Stimulated activated CD8-positive, alpha-beta memory T cell treated with anti-CD3 and anti-CD28 coated beads, Interleukin-12 subunit alpha, Interleukin-12 subunit beta, amount 100 ng/mL, for 1 hour (primary cell): ENCODE measurements at places on chromosomes 1 and 21.

GRCh38 chr1:71510725-71511124, 429.9 kb upstream of the ZRANB2 start:
- DNase-seq, result no peak

DNA sequence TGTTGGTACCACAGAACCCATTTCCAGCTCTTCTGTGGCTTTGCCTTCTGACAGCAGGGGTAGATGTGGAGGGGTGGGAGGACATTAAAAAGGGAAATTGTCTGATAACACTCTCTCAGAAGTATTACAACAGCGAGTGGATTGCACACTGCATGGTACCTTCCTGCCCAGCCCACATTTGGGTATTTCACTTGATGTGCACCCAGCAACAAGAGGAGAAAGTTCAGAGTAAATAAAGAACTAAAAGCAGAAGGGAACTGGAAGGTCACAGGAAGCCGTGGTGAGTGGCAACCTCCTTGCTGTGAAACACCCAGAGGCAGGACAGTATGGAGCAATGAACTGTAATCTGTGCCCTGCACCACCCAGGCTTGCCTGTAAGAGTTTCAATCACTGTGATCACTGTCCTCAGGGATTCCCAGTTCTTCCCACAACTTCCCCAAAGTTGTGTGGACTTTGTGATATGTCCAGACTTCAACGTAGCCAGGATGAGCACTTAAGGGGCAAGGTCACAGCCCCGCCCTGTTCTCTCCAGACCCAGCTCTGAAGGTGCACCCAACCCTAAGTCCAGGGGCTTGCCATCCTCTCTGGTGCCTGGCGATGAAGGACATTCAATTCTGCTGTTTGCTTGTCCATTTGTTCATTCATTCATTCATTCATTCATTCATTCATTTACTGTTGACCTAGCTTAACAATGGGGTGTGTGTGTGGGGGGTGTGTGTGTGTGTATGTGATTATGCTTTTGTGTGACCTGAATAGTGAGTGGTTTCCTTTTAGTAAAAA, 18.7 kb upstream of the F5 start:
- DNase-seq, result peak; percentile 14

DNA sequence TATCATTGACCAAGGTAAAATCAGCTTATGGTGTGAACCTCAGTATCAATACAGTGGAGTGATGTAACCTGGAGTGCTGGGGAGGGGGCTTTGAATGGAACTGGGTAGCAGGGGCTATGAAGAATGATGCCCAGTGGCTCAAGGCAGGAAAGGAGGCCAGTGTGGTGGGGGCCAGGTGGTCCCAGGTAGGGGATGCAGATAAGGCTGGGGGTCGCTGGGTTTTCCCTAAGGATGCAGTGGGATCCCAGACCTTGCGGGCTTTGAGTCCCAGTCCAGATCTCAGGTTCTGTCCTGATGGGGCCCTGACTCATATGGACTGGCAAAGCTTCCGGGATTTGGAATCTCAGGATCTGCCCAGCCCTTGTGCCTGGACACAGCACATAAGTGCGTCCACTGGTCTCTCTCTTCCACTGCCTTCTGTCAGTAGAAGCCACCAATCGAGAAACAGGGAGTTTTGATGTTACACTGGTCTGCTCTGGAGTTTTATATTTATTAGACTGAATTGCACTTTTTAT, 52.0 kb downstream of the S100B start:
- no peak for DNase-seq

- no peak for DNase-seq
Observed at GRCh38 chr21:32726839-32727686, 750 bp downstream of the SYNJ1 start.

GRCh38 chr1:114956570-114956969, 73.1 kb upstream of the TSHB start:
- DNase-seq, result no peak

DNA sequence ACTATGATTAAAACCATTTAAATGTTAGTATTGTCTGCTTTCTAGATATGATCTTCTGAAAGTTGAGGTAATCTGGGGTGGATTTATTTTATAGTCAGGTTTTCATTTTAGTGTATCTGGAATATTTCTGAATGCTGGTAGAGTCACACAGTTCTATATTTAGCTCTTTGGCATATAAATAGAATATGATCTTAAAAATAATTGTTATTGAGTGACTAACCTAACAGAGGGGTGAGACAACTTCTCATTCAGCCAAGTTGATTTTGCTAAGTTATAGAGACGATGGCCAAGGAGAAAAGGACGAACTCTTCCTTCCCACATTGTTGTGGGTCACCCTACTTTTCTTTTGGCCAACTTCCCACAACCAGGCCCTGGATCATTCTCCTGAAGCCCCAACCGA, 7.2 kb upstream of the MT1HL1 start:
- no peak for DNase-seq

- peak; percentile 72 for DNase-seq
Observed at GRCh38 chr1:210407207-210407886, 78.6 kb downstream of the HHAT start.

DNA sequence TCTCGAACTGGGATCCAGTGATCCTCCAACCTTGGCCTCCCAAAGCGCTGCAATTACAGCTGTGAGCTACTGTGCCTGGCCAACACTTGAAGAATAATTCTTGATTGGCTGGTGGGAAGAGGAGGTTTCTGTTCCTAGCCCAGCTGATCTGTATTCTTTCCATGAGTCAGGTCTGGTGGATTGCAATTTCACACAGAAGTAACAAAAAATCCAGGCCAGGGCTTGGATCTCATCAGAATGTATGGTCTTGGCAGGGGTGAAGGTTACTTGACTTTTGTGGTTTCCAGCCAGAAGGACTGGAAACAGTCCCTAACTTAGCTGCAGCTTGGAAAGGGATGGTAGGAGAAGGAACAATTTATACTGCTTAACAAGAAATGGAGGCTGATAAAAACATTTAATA, 5.1 kb upstream of the HP1BP3 start:
- DNase-seq, result no peak

GRCh38 chr1:186286615-186287315, 88.3 kb downstream of the TPR start:
- no peak for DNase-seq

DNA sequence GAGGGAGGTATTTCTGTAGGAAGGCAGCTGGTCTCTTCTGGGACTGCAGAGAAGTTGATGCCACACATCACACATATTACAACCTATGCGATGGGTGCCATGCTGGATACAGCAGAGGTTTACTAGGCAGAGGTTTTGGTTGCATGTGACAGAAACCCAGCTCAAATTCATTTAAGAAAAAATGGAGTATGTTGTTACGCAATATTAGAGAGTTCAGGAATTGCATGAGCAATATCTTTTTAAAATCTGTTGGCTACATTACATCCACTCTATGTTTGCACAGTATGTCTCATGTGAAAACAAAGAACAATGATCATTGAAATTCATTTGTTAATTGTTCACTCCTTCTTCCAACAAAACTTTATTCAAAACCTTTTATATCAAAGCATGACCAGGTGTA, 425.2 kb downstream of the RWDD3 start:
- no peak for DNase-seq

DNA sequence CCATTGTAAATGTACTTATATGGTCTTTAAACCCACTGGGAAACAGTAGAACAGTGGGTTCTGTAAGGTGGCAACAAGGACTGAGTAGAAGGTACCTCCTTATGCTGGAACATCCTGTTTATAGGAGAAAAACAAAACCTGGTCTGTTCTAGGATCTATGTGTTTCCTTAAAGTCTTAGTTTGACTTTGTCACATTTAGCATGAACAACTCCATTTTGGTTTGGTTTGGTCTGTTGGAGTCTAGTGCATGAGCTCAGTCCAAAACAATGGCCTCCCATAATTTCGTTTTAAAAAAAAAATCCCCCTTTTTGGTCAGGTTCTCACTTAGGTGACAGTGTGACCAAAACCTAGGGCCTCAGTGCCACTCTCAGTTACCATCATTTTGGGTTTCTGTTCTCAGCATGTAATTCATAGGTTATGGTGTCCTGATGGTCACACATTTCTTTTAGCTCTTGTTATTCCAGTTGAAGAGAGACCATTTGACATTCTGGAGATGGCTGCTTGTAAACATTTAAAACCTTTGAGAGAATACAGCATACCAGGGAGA, 66.4 kb upstream of the IL12RB2 start:
- DNase-seq, result no peak

DNA sequence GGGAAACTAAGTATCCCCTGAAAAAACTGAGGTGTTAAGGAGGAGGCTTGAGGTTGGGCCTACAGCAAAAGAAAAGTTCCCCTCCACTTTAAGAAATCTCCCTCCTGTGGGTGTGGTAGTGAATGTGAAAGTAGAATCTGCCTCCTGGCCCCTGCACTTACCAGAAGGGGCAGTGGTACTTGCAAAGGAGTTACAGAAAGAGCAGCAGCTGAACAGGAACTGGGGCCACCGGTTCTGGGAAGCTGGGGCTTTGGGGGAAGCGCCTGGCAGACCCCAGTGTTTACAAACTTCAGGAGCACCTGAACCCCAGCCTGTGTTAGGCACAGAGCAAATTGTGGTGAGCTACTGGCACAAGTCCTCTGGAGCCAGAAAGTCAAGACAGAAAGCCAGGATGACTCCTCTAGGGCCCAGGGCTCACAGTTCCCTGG, 250.2 kb upstream of the FGGY start:
- DNase-seq, result no peak

GRCh38 chr1:199728345-199728744, 299.2 kb upstream of the NR5A2 start:
- DNase-seq, result no peak

GRCh38 chr1:67555461-67556296, 125.5 kb upstream of the SERBP1 start:
- no peak for DNase-seq

- DNase-seq, result no peak
Observed at GRCh38 chr1:35589516-35590427, 16.7 kb downstream of the TFAP2E start.

- DNase-seq, result no peak
Observed at GRCh38 chr1:39103328-39104157, 77.4 kb downstream of the NDUFS5 start.

DNA sequence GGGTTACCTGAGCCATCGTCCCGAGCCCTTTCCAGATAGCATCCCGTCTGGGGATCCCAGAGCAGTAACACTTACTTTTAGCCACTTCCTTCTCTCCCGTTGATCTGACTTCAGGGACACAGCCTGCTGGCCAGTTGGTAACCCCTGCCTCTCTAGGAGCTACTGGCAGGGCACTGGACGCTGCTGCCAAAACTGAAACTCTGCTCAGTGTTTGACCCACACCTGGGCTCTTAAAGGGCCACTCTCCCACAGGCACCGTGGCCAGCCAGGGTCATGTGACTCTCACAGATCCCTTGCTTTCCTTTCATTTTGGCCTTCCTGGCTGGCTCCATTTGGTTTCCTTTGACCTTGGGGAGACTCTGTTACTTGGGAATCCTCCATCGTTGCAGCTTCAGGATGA, at the start of gene PIGR:
PIGR (minus strand) TSS at position 206 of the 400 bp plus-strand sequence. CDS start 5,935 bp downstream, outside the sequence.
- DNase-seq, result no peak

DNA sequence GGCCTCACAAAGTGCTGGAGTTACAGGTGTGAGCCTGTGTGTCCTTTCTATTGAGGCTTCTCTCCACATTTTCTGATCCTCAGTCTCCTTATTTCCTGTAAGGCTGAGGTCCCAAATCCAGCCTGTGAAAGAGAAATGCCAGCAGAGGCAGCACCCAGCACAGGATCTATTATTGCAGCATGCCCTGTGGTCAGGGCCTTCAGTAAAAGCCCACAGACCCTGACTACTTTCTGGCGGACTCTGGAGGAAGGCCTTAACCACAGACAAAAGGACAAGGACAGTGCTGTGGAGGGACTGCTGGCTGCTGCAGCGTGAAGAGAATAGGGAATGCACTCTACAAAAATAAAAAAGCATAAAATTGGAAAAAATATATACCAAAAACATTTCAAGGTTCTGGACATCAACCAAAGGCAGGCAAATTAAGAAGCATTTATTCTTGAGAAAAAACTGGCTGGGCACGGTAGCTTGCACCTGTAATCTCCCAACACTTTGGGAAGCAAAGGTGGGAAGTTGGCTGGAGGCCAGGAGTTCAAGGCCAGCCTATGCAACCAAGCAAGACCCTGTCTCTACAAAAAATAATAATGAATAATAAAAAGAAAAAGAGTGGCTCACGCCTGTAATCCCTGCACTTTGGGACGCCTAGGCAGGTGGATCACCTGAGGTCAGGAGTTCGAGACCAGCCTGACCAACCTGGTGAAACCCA, 9.4 kb upstream of the PGD start:
- no peak for DNase-seq

DNA sequence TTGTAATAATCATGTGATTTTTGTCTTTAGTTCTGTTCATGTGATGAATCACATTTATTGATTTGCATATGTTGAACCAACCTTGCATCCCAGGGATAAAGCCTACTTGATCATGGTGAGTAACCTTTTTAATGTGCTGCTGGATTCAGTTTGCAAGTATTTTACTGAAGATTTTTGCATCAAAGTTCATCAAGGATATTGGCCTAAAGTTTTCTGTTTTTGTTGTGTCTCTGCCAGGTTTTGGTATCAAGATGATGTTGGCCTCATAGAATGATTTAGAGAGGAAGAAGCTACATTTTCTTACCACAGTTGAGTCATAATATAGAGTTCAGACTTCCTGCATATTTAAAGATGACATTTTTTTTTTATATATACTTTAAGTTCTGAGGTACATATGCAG, 455.9 kb downstream of the PLPP3 start:
- no peak for DNase-seq

GRCh38 chr1:21838359-21839157, 26.5 kb downstream of the LDLRAD2 start:
- DNase-seq, result no peak

DNA sequence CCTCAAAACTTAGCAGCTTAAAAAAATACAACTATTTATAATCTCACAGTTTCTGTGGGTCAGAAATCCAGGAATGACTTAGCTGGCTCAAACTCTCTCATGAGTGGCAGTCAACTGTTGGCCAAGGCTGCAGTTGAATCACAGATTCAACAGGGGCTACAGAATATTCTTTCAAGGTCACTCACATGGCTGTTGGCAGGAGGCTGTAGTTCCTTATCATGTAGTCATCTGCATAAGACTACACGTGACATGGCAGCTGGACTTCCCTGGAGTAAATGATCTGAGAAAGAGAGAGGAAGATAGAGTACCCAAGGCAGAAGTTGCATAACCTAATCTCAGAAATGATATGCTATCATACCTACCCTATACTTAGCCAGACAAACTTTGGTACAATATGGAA, 75.2 kb upstream of the TSPAN2 start:
- DNase-seq, result no peak

DNA sequence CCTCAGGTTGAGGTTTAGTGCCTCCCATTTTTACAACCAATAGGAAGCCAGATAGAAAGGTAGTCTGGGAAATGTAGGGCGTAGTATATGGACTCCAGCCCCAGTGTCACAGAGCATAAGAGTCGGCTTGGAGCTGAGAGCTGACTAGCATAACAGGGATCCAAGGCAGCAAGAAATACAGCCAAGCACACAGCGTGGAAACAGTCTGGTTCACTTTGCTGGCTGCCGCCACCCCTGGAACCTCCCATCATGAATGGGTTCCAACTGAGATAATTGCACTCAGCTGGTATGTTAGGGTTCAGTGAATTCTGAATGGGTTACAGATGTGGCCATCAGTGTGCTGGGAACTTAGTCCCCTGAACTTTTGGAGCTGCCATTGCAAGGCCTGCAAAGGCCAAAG, 76.7 kb upstream of the GPR88 start:
- DNase-seq, result no peak

GRCh38 chr1:24871306-24871901, 58.7 kb downstream of the RUNX3 start:
- DNase-seq, result no peak
